ENCODE measurements at places on chromosomes 5 and 9.

DNA sequence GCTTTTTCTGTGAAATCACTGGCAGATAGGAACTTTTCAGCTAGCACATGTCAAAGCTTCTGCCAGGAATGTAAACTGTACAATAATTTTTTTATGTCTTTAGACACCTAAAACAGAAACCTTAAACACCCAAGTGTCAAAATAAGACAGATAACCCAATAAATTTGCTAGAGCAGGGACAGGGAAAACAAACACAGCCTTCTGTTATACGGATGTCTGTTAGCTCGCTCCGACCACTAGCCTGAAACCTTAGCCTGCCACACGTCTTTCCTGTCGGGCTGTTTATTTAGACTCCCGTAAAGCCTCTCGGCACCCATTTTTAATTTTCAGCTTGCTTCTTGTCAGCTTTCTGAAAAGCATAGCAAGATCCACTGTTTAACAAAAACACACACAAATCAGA, 355.4 kb upstream of the SLC24A2 start:
- no peak for DNase-seq

DNA sequence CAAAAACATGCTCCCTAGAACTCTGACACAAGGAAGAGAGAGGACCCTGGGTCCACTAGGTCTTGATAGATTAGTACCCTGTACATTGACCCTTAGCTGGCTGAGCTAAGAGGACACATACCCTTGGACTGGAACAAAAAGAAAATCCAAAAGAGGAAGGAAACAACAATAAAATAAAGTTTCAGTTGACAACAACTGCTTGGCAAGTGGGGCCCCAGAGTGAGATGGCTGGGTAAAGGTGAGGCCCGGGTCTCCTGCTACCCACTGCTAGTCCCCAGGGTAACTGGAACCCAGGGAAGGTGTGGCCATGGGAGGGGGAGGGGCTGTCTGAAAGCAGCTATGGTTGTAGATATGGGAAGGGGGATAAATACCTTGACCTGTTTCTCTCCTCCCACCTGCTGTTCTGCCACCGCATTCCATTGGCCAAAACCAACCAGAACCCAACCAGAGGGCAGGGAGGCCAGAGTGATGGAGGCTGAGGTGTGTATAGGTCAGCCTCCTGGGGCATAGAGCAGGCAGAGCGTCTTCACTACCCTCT, 11.7 kb downstream of the TAL2 start:
- no peak for DNase-seq

- no peak for DNase-seq
These were observed 84.8 kb upstream of the MIER3 start for GRCh38 chr5:57036761-57037160.

GRCh38 chr5:112647428-112647827, 90.3 kb upstream of the APC start:
- no peak for DNase-seq

GRCh38 chr9:98472216-98472615, 216.8 kb upstream of the TBC1D2 start:
- no peak for DNase-seq

DNA sequence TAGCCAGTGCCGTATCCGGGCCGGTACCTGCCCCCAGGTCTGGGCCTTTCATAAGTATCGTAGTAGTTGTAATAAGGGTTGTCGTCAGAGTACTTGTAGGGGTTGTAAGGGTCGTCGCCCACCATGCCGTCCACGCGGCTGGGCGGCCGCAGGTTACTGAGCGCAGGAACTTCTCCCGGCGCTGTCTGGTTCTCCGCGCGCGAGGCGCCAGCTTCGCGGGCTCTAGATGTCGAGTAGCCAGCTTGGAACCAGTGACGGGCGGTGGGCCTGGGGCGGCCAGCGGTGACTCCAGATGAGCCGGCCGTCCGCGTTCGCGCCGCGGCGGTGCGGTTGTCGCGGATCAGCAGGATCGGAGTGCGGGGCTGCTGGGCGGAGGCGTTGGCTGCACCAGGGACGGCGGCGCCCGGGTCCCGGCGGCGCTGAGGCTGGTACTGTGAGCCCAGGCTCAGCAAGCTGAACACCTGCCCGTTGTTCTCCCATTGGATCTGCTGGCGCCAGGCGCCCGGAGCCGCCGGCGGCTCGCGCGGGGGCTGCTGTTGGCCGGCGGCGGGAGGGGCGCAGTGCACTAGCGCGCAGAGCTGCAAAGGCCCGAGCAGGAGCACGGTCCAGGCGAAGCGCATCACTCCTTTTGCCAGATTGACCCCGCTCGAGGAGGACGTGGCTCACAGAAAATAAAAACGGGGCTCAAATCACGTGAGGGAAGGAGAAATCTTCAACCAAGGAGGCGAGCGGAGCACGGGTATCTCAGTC, 518 bp downstream of the LOX start:
- DNase-seq = no peak

- DNase-seq = no peak
These were observed 234.4 kb upstream of the MPDZ start for GRCh38 chr9:13513716-13514444.

DNA sequence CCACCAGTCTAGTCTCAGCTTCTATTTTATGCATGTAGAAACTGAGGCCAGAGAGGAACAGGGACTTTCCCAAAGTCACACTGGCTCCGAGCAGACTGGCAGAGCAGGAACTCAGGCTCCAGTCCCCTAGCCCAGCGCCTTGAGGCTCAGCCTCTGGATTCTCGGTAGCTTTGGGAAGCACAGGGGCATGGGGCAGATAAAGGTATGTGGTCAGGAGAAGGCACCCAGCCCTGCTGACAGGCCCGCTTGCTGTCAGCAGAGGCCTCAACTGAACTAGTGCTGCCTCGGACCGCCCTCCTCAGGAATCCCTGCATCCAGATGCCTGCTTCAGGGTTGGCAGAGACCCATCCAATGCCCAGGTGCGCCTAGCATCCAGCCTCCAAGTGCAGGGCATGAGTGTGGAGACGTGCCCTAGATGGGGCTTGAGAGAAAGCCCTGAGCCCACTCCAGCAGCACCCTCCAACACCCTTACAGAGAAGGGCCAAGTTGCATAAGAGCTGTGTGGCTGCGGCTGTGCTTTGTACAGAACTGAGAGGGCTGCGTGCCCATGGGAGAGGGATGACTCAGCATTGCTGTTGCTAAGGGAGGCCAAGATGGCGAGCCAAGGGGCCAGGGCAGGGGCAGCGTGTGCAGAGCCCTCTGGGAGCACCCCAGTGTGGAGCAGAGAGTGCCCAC, 168.6 kb downstream of the MACROH2A1 start:
- DNase-seq = no peak

- DNase-seq = no peak
These were observed 250.8 kb upstream of the FBXL7 start for GRCh38 chr5:15249152-15249551.

Data from C1 segment of cervical spinal cord (tissue), 14 donors.